ENCODE measurements at places on chromosomes 13 and 19. TPM values are rescaled to one million over a fixed set of nuclear protein-coding genes. Genes with fewer than 3 reads are reported as not detected.

Gene PSG2
- not detected for total RNA-seq

Gene LILRA1
- total RNA-seq, result not detected

Gene TPTE2
- not detected for total RNA-seq

Gene ZIM2
- not detected for total RNA-seq

Gene MRPS12
- 32.5 TPM for total RNA-seq

Gene RGCC
- 3.1 TPM for total RNA-seq

Gene ONECUT3
- total RNA-seq, result not detected

Gene RBM26
- 13.5 TPM for total RNA-seq

Gene NLRP4
- not detected for total RNA-seq

Gene C19orf73
- total RNA-seq, result 0.83 TPM

Gene LRRC8E
- 6.3 TPM for total RNA-seq

Gene OVOL3
- not detected for total RNA-seq
